HAP-1 (cell line): ENCODE measurements at places on chromosomes 6 and 20.

GRCh38 chr20:19368351-19368750, 155.9 kb downstream of the SLC24A3 start:
- no peak for DNase-seq

GRCh38 chr6:32254761-32255198, 30.9 kb upstream of the NOTCH4 start:
- DNase-seq: no peak

- no peak for DNase-seq
Observed at GRCh38 chr6:39893286-39893685, 41.0 kb downstream of the MOCS1 start.

- no peak for DNase-seq
Observed at GRCh38 chr6:26241033-26241895, 123.7 kb upstream of the BTN3A2 start.

GRCh38 chr6:52499026-52499425, 77.8 kb downstream of the TRAM2 start:
- peak; percentile 36 for DNase-seq
